ENCODE measurements at places on chromosomes 12 and 14.

- DNase-seq: no peak
Measured at GRCh38 chr14:95217391-95217900, 60.1 kb upstream of the DICER1 start.

GRCh38 chr12:64779354-64779974 lies 20.3 kb upstream of the GNS start:
- DNase-seq: no peak

- DNase-seq: no peak
Measured at GRCh38 chr12:69524755-69525469, 54.7 kb downstream of the FRS2 start.

DNA sequence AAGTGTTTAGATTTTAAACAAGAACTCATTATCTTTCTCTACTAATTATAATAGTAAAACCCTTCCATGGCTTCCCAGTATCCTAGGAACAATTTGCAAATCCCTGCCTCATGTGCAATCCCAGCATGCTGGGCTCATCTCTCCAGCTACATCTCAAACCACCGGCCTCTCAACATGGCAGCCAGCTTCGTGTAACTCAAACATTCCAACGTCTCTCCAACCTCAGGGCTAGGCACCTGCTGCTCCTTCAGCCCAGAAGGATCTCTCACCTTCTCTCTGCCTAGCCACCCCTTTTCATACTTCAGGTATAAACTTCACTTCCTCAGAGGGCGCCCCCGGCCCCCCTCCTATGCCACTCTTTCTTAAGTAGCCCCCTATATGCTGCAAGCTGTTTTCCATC lies 7.2 kb downstream of the SART3 start:
- DNase-seq: no peak

GRCh38 chr14:92362781-92363235 lies 39.8 kb downstream of the SLC24A4 start:
- no peak for DNase-seq

- DNase-seq: no peak
Measured at GRCh38 chr12:24838531-24838950, 110.4 kb downstream of the BCAT1 start.

DNA sequence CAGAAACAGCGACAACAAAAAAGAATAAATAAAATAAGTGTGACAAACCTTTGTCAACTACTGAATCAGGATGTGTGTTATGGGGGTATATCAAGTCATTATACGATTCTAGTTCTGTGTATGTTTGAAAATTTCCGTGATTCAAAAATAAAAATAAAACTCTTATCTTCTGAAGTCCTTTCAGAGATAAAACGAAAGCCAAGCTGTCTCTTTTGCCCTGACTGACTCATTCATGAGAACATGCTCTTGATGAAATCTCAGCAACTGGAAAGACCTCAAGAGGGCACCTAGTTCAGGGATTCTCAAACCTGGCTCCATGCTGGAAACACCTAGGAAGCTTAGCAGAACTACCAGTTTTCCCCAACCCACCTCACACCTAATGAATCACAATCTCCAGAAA lies 9.2 kb downstream of the FOXN3 start:
- no peak for DNase-seq

DNA sequence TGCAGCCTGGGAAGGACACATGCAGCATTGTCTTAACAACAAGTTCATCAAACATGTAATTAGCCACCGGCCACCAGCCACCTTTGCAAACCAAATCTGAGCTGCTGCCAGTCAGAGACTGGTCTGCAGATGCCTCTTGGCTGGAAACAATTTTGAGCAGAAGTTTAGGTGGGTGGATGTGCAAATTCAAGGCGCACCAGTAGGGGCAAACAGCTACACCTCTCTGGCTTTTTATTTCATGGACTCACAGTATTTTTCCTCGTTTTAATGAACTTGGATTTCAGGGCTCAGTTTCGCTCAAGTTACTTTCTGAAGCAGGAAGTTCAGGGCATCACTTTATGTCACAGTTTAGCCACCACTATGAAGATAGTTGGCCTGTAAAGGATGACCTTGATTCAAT lies 94.3 kb downstream of the OTX2 start:
- no peak for DNase-seq

GRCh38 chr14:51481643-51482042 lies 170.1 kb upstream of the FRMD6 start:
- DNase-seq: no peak

DNA sequence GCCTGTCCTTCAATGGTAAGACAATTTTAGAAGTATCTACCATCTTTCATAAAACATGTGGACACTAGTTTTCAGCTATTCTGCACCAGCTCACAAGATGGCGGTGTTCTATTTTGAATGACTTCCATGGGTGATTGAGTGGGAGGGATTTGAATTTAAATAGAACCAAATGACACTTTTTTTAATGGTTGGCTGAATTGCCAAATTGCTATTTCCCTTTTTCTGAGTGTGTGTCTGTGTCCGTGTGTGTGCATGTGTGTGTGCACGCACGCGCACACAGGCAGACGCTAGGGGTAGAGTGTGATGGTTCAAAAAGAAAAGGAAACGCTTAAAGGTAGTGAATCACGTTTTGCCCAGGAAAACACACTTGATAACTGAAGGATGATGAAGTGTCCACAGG lies 362.6 kb downstream of the DAD1 start:
- no peak for DNase-seq
